SHP77 (cell line): ENCODE measurements at places on chromosomes 16 and 17.

- no peak for DNase-seq
Measured at GRCh38 chr16:10324210-10324609, 61.7 kb upstream of the ATF7IP2 start.

- DNase-seq = peak; percentile 65
Measured at GRCh38 chr17:32877164-32877764, 340 bp upstream of the MYO1D start.

DNA sequence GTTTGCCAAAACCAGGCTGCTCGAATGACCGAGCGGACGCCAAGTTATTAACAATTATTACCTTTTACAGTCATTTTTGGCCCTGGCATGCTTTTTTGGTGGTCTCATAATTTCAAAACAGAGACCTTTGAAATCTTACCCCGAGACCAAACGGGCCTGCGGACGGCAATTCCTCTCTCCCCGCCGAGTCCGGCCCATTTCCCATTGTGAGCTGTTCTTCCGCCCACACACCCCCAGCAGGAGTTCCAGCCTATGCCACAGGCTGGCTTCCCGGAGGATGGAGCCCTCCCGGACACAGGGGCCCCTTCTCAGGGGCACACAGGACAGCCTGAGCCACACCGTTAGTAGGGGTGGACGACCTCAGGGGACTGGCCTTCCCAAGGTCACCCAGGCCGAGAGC, 130.7 kb downstream of the C16orf95 start:
- no peak for DNase-seq

DNA sequence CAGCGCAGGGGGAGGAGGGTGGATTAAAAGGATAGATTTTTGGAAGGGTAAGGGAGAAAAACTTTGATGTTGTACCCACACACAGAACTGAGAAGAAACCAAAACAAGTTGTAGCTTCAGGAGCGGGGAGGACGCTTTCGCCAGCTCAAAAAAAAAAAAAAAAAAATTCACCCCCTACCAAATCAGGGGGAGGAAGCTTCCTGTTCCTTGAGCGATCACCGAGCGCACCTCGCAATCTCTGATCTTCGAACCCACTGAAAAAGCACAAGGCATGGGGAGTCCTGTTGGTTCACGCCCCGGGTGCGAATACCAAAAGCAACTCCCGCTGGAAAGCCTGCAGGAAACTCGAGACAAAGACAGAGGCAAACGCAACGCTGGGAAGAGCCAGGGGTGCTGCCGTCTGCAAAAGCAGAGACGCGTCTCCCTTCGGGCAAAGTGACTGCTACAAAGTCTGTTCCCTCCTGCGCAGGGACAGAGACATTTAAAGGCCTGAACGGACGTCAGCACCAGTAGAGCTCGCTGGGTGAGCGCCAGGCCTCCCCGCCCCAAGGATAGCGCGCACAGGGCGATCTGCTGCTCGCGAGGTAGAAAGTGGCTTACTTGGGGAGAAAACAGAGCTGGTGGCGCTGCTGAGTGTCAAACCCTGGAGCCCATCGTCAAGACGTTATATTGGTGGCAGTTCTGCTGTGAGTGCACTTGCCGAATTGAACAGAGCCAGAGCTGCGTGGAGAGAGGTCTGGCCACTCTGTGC, 190.4 kb downstream of the USP22 start:
- no peak for DNase-seq

DNA sequence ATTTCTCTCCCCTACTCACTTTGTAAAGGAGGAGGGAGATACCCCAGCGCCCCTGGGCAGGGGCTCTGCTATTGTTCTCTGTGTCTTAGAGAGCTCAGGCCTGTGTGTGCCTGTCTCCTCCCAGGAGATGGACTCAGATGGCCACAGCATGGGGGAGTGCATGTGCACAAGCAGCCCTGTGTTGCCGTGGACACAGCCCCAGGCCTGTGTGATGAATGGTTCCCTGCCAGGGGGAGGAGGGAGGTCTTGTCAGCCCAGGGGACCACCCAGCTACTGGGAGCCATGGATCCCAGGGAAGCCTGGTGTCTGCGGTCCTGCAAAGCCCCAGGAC, 26.3 kb downstream of the GINS2 start:
- DNase-seq = no peak

DNA sequence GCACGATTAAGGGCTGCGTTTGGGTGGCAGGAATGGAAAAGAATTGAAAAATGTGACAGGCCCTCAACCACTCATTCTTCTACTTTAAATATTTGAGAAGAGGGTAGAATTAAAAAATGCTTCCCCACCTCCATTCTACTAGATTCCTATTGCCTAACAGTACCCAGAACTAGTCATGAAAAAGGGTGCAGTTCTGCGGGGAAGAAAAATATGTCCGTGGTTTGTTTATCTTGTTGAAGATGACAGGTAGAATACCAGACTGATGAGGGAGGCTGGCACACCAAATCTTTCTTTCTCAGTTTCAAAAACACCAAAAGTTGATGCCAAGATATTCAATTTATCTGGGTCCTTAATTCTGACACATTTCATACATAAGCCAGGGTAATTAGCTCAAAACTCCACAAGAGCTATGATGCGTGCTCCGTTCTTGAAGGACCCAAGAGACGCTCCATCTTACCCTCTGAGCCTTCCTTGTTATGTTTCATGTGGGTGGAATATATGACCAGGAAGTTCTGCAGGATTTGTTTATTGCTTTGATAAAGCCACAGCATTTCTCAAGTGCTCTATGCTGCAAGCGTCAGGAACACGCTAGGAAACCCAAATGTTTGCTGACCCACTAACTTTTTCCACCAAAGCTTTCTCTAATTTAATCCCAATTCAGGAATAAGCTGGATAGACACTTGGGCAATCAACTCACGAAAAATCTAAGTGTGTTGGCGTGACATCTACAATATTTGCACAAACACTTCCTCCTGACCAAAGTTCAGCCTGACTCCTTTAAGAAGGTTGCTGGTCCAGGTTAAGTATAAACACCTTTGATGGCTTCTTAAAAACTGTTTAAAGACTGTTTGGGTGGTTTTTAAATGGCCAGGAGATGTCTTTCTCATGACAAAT, 20.6 kb upstream of the GAN start:
- no peak for DNase-seq

DNA sequence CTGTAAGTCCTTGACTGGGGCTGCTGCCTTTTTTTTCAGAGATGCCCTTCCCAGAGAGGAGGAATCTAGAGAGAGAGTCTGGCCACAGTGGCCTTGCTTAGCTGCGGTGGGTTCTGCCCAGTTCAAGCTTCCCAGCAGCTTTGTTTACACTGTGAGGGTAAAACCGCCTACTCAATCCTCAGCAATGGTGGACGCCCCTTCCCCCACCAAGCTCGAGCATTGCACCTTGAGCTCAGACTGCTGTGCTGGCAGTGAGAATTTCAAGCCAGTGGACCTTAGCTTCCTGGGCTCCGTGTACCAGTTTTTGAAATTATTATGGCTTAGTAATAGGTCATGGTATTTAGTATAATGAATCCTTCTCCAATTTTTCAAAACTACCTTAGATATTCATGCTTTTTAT, 395.4 kb downstream of the NPIPA7 start:
- no peak for DNase-seq

- DNase-seq = no peak
Measured at GRCh38 chr16:85470873-85471272, 142.2 kb upstream of the GSE1 start.

DNA sequence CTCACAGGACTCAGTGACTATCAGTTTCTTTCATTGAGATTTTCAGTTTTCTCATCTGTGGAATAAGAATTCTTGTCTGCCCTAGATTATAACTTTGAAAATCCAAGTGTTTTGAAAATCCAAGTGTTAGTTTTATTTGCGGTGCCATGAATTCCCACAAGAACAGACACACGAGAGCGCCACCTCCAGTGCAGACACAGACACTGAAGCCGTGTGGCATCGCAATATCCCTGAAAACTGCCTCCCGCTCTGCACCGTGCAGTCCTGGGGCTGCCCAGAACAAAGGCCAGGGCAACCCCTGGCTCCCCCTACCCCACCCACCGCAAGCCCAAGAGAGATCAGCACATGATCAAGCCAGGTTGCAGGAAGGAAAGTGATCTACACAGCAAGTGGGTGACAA, 229.5 kb upstream of the ASIC2 start:
- peak; percentile 15 for DNase-seq
